ENCODE measurements at places on chromosomes 7 and 10.

DNA sequence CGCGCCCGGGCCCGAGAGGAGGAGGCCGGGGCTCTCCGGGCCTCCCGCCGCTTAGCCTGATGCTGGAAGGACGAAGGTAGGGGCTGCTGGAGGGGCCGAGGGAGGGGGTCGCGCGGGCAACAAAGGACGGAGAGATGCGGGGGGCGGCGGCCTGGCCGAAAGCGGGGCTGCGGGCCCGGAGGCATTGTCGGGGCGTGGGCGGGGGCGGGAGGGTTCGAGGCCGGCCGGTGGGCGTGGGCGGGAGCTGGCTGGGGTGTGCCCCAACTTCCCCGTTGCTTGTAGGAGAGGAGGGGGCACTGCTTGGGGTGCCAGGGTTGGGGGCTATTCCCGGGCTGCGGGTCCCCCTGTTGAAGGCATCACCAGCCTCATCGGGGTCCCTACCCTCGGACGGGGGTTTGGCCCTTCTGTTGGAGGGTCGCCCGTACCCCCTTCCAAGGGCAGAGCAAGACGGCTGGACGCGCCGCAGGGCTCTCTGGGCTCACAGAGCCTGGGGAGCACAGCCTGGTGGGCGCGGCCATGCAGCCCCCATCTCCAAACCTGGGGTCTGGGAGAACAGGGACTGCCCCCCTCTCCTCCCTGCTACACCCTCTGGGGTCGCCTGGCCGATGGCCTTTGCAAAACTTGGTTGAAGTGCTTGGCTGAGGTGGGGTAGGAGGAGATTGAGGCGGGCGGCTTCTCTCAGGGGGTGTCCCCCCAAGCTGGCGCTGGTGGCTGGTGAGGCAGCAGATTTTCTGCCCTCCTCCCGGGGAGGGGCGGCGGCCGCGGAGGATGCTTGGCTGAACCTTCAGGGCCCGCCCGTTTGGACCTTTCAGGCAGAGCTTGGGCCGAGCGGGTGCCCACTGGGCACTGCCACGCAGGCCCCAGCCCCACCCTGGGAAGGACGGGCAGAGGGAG, 699 bp downstream of the CLIP2 start:
- DNase-seq, result no peak

- DNase-seq, result no peak
Measured at GRCh38 chr7:142885311-142886230, at the start of gene TRPV6. Gene TRPV6, minus strand, starts transcription at chr7:142885745.

DNA sequence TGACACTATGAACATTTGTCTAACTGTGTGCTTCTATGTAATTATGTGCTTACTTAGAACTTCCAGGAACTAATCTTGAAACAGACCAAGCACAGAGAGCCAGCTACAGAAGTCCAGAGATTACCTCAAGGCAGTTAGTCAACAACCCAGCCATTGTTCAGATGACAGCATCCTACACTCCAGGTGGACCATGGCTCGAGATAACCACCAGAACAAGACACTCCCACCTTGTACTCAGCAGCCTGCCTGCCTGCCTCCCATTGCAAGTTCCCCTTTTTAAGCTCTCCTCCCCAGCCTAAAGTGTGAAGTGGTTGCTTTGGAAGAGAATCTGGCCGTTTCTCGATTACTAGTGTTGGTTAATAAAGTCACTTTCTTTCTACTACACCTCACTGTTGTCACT, 1080.6 kb upstream of the LRRN3 start:
- no peak for DNase-seq

DNA sequence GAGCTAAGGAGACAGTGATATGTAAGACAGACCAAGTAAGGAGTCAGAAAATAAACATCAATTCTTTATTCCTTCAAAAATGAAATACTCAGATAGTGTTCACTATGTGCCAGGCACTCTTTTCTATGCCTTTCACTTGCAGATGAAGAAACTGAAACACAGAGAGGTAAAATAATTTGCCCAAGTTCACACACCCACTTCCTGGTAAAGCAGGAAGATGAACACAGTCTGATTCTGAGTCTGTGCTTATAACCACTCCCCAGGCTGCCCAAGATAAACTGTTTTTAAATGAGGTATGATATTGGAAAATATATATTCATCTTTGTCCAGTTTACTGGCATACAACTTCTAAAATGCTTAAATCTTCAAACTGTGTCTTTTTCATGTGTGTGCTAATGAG, 294.4 kb upstream of the NPVF start:
- DNase-seq, result no peak

DNA sequence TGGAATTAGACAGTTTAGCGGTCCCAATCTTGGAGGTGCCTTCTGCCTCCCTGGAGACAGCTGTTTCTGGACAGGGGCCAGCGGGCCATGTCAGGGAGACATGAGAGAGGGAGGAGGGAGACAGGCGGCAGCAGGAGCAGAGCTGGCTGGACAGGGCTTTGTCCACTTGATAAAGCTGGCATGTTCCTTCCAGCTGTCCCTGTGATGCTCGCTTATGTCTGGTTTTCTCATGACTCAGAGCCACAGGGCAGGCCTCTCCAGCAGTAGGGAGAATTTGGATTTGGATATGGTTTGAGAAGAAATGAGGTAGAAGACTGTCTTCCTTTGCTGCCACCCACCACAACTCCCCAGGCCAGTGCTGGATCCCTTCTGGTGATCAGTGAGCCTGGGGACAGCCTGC, 51.7 kb upstream of the SORCS3 start:
- no peak for DNase-seq

GRCh38 chr10:112209684-112210131, 26.1 kb upstream of the GPAM start:
- DNase-seq, result no peak

DNA sequence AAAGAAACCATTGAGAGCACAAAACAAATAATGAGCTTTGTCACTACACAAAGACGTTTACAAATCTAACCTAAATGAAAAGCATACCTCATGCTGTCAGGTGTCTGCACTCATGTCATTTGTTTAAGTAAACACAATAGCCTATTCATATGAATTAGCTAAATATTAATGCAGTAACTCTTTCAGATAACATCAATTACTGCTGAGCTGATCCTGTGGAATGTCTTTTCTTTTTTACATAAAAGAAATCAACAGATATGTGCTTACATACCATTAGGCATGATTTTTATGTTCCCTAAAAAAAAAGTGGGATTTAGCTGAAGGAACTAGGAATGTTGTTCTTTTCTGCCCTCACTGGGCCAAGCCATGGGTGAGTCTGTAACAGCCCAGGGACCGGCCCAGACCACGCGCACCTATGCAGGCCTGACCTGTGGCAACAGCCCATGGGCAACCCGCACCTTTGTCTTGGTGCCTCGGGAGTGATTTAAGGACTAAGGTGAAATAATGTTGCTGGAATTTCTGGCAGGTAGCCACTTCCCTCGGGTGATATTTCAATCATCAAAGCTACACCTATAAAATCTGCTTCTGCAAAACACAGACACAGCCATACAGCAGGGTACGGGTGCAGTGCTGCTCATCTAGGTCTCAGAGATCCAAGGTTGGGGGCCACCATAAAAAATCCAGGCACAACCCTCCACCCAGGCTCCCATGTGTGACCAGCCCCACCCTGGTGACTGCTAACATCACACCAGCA, 44.6 kb downstream of the FGFR2 start:
- DNase-seq, result no peak

DNA sequence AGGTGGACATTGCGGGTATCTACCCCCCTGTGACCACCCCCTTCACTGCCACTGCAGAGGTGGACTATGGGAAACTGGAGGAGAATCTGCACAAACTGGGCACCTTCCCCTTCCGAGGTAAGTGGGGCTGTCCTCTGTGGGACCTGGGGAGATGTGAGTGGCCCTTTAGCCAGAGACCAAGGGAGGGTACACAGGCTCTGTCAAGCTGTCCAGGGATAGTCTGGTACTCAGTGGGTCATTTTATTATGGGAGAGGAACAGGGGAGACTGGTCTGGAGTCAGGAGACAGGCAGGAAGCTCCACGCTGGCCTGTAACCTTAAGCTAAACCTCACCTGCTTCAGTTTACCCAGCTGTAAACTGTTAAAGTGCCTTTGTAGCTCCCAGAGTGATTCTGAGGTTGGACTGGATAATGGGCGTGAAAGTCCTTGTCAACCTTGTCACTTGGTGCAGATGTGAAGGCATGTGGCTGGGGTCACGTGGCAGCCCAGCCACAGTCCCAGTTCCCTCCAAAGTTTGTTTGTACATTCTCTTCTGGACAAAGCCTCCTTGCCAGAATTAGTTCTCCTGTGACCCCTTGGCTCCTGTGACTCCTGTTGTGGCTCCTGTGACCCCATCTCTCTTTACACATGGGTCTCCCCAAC, 729 bp downstream of the HOGA1 start:
- no peak for DNase-seq

DNA sequence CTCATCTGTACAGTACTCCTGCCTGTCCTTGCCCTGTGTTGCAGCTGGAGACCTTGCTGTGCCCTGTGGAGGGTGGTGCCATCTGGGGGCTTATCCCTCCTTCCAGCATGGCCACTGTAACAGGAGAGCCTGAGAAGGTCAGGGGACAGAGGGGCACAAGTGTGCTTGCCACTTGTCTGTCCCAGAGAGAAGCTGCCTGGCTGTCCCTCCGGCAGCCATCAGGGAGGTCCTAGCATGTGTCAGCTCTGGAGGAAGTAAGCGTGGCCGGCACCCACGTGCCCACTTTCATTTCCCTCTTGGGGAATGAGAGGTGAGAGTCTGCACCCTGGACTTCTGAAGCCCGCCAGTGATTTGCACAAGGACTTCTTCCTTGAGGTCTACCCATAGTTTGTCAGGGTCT, 97.0 kb upstream of the PPIF start:
- no peak for DNase-seq

- no peak for DNase-seq
Measured at GRCh38 chr7:106779877-106780276, 85.2 kb upstream of the PIK3CG start.

DNA sequence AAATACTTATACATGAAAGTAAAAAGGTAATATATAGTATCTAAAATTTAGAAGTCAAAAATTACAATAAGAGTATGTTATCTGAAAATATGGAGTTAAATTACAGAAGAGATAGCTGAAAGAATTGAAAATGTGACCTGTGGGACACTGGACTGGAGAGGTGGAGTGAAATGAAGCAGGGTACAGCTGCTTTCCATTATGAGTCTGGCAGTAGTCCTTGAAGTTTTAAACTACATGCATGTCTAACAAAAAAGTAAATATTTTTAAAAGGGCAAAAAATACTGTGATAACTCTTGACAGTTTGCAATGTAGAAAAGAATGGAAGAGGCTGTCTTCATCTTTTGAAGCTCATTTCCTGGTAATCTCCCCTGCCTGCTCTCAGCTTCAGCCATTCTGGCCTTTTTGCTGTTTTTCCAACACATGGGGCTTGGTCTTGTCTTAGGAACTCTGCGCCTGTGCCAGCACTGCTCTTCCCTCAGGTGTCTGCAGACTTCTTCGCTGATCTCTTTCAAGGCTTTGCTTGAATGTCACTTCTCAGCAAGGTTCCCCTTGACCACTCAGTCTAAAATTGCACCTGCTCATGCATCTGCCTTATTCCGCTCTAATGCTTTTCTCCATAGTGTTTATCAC, 36.9 kb downstream of the PTPRZ1 start:
- DNase-seq, result no peak

- DNase-seq, result peak; percentile 92
Measured at GRCh38 chr10:73368238-73368637, 9.6 kb upstream of the CFAP70 start.

- no peak for DNase-seq
Measured at GRCh38 chr10:34633374-34633773, 181.7 kb downstream of the PARD3 start.

- no peak for DNase-seq
Measured at GRCh38 chr10:80421707-80422536, 13.6 kb downstream of the PRXL2A start.

DNA sequence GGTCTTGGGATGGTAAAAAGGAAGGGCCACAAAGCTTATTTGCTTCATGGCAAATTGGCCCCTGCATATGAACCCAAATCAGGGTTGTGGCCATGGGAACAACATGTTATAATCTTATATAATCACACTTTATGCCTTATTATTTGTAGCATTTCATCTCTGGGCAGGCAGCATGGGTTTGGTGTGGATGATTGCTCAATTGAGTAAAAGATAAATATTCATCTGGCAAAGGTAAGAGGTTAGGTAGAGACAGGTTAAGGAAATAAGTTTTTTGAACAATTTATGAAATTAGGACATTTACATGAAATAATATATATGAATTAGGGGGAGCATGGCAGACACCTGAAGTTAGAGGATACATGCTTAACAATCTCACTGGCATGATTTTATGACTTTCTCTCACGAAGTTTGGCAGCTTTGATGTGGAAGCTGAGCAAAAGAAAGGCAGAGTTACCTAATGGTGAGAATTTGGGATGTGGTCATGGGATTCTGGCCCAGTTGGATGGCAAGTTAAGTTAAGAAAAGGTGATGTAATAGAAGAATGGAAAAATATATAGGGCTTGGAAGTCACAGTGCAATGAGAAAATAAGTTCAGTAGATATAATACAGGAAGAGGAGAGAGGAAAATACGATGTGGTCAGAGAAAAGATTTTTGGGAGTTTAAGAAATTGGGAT, 88.1 kb upstream of the FAM3C start:
- no peak for DNase-seq

DNA sequence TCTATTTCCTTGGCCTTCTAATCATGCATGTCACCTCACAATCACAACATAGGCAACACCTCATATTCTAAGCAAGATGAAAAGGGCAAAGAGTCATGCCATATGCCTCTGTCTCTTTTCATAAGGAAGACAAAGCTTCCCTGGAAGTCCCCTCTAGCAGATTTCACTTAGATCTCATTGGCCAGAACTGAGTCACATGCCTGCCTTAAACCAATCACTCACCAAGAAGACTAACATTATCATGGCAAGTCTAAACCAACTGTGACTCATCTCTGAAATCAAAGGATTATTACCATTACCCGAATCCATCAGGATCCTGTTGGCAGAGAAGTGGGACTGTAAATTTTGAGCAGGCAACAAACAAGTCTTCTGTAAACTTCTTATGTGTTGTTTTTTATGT, 27.8 kb downstream of the CAV1 start:
- DNase-seq, result no peak

Data from foreskin melanocyte (primary cell).